ENCODE measurements at places on chromosomes 5 and 9.
A peak's percentile ranks its signal among the peaks of the same experiment; 100 is the strongest.

DNA sequence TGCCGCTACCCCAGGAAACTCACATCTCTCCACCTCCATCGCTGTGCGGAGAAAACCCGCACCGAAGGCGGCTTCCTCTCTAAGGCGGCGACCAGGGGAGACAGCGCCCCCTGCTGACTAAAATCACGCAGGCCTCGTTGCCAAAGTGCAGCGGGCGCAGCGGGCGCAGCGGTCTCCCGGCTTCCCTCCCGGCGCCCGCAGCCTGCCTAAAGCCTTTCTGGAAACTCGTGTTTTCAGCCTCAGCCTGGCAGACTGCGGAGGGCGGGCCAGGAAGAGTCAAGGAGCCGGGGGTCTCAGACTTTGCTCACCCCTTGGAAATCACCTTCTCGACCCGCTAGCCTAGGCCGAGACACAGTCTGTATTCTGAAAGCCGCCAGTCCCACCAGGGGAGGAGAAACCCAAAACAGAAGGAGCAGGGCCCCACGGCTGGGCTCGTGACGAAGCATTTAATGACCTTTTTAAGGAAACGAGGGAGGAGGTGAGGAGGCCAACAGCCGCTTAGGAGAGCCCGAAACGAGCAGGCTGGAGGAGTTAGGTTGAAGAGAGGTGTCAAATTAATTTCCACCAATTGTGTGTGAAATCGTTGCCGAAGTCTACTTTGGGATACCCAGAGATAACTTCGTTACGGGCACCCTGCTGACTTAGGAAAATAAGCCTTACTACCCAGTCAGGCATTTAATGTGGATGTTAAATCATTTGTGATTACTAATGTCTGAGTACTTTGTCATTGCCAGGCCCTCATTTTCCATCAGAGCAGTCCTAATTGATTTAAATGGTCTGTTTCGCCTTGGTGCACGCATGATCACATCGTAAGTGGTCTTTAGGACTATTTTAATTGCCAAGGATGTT lies 7.3 kb upstream of the FOXB2 start:
- DNase-seq, result peak; percentile 75

DNA sequence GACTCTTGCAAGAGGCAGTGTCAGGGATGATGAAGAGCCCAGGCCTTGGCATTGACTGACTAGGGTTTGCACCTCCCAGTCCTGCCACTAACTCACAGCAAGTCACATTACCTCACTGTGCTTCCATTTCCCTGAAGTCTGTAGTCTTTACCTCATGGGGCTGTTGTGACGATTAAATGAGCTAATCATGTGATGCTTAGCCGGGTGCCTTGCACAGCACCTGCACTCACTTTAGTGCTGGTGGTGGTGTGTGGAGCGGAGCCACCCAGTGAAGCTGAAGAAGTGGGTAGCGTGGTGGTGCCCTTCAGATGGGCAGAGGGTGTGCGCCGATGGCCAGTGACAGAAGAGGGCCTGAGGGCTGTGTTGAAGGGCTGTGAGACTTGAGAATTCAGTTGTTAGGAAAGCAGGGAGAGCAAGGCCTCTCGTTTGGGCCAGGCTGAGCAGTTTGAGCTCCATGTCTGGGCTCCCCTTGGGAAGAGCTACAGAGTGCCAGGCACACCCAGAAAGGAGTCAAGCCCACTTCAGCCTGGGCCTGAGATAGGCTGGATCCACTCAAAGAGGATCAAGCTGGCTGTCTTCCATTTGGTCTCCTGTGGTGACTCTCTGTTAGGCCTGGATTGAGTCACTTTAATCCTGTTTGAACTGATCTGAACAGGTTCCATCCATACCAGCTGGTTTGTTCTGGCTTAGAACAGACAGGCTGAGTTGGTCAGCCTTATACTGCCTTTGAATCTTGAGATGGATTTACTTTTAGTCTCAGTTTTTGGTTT lies 42.5 kb downstream of the RALGPS1 start:
- DNase-seq, result no peak

DNA sequence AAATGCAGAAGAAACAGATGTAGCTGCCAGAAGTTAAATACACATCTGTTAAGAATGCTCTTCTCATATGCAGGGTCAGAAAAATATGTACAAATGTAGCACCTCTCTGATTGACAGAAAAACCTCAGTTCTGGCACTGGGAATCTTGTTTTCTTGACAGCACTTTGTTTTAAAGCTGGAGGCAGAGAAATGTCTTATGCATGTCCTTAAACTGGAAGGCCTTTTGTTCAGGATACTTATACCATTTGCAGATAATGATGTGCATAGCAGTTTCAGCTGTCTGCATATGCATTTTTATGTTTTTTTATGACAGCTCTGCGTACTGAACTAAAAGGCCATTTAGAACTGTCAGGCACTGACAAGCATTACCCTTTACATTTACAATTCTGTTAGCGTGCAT lies 567.9 kb downstream of the EBF1 start:
- DNase-seq, result no peak

DNA sequence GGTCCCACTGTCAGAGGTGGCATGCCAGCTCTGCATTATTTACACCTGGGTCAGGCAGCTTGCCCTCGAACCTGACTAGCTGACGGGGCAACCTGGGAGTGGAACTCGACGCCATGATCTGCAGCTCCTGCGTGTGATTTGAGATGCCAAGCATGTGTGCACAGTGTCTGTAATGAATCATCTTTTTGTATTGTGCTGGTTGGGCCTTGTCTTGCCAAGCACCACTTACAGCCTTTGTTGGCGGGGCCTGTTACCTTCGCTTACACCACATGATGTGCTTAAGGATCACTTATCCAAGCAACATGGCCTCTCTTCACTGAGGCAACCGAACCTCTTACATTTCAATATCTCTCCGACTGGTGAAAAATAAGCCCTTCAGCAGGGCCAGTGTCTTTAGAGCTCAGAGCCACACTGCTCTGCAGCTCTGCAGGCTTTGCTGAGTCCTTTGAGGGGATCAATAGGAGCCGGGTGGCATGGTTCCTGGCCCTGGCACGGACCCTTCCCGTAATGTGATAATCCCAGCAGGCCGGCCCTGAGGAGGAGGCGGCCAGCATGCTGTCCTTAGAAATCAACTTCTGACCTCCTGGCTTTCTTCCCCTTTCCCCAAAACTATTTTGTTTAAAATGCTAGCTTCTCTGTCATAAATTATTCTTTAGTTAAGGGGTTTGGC lies 297.7 kb upstream of the CD180 start:
- no peak for DNase-seq

DNA sequence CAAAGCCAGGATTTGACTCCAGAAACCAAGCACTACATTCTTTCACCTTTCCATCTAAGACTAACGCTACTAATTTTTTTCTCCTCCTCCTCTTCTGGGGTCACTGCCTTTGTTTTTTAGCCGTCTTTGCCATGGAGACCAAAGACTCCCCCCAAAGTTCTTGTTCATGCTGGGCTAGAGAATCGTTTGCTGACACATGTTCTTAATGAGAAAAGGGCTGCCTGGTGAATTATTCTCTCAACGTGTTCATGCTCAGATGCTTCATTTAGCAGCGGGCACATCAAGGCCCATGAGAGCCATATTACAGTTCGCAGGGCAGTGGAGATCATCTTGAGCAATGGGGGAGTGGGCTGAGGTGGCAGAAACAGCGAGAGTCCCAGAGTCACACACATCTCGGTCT lies 134.9 kb downstream of the SLIT3 start:
- no peak for DNase-seq

GRCh38 chr9:96031366-96031824 lies 155.9 kb downstream of the ERCC6L2 start:
- DNase-seq, result no peak

DNA sequence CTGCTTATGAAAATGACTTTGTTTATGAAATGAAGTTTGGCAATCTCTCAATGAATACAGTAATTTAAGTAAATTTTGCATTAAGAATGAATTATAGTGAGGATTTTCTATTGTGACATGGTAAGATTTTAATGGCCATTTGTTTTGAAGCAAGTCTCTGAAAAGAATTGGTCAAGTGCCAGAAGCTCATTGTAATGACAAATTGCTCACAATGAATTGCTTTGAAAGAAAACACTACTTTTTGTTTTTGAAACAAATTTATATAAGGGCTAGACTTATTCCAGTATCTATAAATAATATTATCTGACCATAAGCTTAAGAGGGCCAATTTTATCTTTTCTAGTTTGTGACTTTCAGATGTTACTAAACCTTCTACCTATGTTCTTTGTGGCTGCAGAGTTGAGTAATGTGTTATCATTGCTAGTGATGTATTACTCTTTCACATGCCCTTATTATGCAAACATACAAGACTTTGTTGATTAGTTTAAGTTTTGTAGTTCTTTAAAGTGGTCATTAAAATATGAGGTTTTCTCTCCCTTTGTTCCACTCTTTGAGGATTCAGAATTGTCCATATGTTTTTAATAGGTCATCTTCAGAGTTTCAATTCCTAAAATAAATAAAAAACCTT lies 93.0 kb upstream of the ZNF608 start:
- no peak for DNase-seq

- DNase-seq, result no peak
Measured at GRCh38 chr9:35673132-35674024, at the start of gene CA9. TSS of gene CA9 (plus strand) at chr9:35673928. CDS start at chr9:35673960, 32 bp downstream.

GRCh38 chr9:124222109-124222508 lies 35.6 kb upstream of the NEK6 start:
- DNase-seq, result no peak

- no peak for DNase-seq
Measured at GRCh38 chr9:133980864-133981588, 11.1 kb downstream of the VAV2 start.
